GM04503 (cell line): ENCODE measurements at places on chromosomes 2 and 18.

DNA sequence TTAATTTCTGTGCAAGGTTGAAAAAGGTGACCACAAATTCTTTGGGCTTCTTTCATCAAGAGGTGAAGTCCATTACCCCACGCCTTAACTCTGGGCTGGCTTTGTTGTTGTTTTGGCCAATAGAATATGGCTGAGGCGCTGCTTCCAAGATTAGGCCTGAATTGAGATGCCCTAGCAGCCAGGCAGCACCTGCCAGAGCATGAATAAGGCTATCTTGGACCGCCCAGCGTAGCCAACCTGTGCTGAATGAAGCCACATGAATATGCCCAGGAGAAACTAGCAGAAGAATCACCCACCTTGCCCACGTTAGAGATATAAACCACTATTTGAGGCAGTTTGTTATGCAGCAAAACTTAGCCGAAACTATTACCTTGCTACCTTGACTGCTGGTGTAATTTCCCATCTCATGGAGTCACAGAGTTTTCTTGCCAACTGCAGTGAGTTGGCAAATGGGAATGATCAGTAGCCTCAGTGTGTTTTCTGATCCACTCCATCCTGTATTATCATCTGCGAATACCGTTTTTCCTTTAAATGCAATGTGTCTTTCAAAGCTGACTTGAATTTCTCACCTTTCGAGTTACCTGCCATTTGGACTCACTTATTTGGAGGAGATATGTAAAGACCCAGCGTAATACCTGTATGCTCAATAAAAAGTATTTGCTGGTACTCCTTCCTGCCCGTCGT is 679 bp downstream of the TSGA10 start:
- DNase-seq, result no peak

DNA sequence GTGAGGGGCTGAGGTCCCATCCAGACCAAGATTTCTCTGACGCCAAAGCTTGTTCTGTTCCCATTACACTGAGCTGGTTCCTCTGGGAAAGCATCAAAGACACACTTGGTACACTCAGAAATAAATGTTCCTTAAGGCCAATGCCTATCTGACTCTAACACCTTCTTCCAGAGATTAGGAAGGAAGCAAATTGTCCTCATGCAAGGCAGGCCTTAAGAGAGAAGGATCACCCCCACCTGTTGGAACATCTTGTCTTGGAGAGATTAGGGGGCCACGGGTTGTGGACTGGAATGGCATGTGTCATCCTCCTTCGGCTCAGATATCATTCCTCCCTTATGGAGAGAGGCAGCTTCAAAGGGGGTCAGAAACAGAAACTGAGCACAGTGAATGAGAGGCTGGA is 100.2 kb downstream of the ANKRD44 start:
- DNase-seq, result no peak

DNA sequence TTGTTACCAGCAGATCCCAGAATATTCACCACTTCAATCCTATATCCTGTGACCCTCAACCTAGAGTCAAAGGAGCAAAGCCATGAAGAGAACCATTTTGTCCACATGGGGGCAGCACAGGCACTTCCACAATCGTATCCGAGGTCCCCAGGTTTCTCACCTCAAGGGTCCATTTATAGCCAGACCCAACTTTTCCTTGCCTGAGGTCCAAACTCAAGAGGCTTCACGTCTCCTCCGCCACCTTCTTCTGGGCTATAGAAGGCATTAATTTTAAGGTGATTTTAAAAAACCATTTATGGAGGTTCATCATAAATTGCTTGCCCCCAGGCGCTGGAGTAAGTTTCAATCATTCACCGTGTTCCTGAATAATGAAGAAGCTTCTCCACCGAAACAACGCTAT is 111.6 kb upstream of the NABP1 start:
- no peak for DNase-seq

GRCh38 chr2:68248361-68248760 is 4.0 kb downstream of the PPP3R1 start:
- DNase-seq, result no peak

GRCh38 chr2:149458502-149458901 is 128.1 kb downstream of the LYPD6 start:
- no peak for DNase-seq

GRCh38 chr2:105541189-105542050 is 142.6 kb upstream of the FHL2 start:
- no peak for DNase-seq
